ENCODE measurements at places on chromosomes 4 and X. TPM values are rescaled to one million over a fixed set of nuclear protein-coding genes. Genes with fewer than 3 reads are reported as not detected.

UGT2B7 gene
- not detected for total RNA-seq

GYG2 gene
- total RNA-seq: 0.22 TPM

SLC34A2 gene
- not detected for total RNA-seq

DNA sequence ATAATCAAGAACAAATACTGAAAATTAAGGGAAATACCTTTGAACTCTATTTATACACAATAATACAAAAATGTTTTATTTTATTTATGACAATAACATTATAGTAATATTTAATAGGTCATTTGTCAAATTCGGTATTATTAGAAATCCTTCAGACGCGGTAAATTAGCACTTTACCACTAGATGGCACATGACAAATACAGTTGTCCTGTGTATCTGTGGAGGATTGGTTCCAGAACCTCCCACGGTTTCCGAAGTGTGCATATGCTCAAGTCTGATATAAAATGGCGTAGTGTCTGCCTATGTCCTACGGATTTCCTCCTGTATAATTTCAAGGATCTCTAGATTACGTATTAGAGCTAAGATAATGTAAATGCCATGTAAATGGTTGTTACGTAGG, 8.1 kb upstream of the LINC00632 start:
- DNase-seq: no peak

- no peak for DNase-seq
Measured at GRCh38 chr4:179130122-179130714, 1688.0 kb upstream of the AGA start.

DNA sequence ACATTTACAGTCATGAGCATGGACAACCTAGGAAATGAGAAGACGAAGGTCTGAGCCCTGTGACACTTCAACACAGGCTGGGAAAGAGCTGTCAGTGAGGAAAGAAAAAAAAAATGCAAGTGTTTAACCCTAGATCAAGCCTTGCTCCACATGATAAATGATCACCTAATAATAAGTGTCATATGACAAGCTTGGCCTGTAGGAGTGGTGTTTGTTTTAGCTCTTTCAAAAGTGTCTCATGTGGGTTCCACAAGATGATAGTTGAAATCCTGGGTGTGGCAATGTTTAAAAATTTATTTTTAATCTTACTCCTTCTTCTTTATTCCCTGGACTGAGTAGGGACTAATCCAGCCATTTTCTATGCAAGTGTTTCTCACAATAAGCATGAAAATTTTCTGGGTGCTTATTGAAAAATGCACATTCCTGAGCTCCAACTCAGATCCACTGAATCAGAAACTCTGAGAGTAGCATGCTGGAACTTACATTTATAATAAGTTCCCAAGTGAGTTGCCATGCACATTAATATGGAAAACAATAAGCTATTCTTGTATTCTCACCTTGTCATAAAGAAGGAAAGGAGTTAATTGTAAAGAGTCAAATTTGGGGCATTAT, 138.3 kb downstream of the AREG start:
- no peak for DNase-seq

GRCh38 chr4:4415806-4416805, 29.2 kb downstream of the NSG1 start:
- no peak for DNase-seq
